ENCODE measurements at places on chromosomes 6 and 20. TPM values are rescaled to one million over a fixed set of nuclear protein-coding genes. Genes with fewer than 3 reads are reported as not detected.

HCK gene
- total RNA-seq: not detected

GRCh38 chr20:11716239-11716944 is 201.3 kb upstream of the BTBD3 start:
- H3K36me3 ChIP-seq: no peaks in the 10 kb centered on the region
- no peaks in the 10 kb centered on the region for H3K27me3 ChIP-seq
- no peak overlapping the region for H3K4me3 ChIP-seq
- H3K27ac ChIP-seq: no peak overlapping the region

TFAP2A gene
- 78.2 TPM for total RNA-seq

DNA sequence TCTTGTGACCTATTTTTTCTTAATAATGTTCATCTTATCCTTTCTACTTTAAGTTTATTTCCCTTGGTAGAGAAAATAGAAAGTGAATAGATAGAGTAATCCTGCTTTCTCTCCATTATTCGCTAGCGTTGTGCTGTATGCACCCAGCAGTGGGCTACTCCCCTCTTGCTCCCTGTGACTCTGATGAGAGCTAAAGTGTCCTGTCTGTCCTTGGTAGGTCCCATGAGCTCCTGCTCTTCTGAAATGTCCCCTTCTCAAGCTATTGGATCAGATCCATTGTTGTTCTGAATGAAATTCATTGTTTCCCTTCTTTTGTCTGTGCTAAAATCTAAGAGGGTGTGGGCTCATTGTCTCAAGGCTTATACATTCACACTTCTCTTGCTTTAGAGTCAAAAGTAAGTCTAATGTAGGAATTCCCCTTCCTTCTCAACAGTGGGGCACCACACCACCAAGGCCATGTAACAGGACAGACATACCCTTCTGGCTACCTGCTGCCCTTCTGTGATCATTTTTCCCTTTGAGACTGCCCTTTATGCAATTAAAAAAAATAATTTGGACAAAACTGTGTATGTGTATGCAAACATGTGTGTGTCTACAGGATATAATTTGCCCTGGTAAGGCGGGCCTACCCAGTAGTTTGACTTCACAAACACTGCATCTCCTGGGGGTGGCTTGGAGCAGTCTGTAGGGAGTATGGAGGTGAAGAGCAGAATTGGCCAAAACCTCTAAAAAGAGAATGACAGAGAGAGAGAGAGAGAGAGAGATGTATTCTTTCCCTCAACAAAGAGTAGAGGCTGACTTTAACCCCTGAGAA is 167.0 kb upstream of the MYLIP start:
- H3K4me3 ChIP-seq: no peak overlapping the region
- DNase-seq: no peak
- no peaks in the 10 kb centered on the region for H3K27me3 ChIP-seq

GRCh38 chr20:34079818-34080217 is 32.2 kb downstream of the EIF2S2 start:
- H3K4me3 ChIP-seq: no peak overlapping the region
- peaks cover 24% of the 10 kb centered on the region for H3K4me1 ChIP-seq
- peaks cover 64% of the 10 kb centered on the region for H3K36me3 ChIP-seq
- DNase-seq: no peak
- no peak overlapping the region for H3K27ac ChIP-seq
- H3K27me3 ChIP-seq: no peaks in the 10 kb centered on the region

MUCL3 gene
- total RNA-seq: not detected

GCM1 gene
- total RNA-seq: not detected

- no peak overlapping the region for H3K4me3 ChIP-seq
- no peak overlapping the region for H3K27ac ChIP-seq
- DNase-seq: no peak
- H3K27me3 ChIP-seq: no peaks in the 10 kb centered on the region
- H3K4me1 ChIP-seq: no peaks in the 10 kb centered on the region
Observed at GRCh38 chr6:68364271-68364805, 270.7 kb upstream of the ADGRB3 start.

SIRPG gene
- not detected for total RNA-seq

GRCh38 chr6:52610745-52611355 is 34.0 kb upstream of the TRAM2 start:
- no peak overlapping the region for H3K27ac ChIP-seq
- DNase-seq: peak; percentile 21
- no peak overlapping the region for H3K4me3 ChIP-seq
- peaks cover 6% of the 10 kb centered on the region for H3K4me1 ChIP-seq

GRCh38 chr20:47501116-47501481 is 588 bp upstream of the NCOA3 start:
- H3K4me3 ChIP-seq: peak overlapping the region; percentile 94
- H3K27ac ChIP-seq: peak overlapping the region; percentile 95
- H3K36me3 ChIP-seq: peaks cover 6% of the 10 kb centered on the region
- H3K4me1 ChIP-seq: peaks cover 19% of the 10 kb centered on the region

SNHG17 gene
- 83.6 TPM for total RNA-seq

DNA sequence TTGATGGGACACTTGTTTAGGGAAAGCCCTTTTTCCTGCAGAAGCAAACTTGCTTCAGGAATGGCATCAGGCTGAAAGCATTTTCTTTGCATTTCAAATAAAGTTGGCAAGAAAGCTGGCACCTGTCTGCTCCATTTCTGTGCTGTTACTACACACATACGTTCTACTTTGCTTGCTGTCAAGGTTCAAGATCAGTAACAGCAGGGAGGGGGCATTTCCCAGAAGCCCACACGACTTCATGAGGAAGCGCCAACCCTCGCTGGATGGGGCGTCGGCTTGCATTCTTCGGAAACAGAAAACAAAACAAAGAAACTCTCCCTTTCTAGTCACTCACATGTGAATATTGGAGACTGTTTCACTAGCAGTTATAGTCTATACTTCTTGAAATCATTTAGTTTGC is 46.4 kb downstream of the AKAP12 start:
- no peak overlapping the region for H3K4me3 ChIP-seq
- no peaks in the 10 kb centered on the region for H3K36me3 ChIP-seq
- no peak for DNase-seq
- no peak overlapping the region for H3K27ac ChIP-seq
- no peaks in the 10 kb centered on the region for H3K4me1 ChIP-seq

- H3K36me3 ChIP-seq: no peaks in the 10 kb centered on the region
- H3K27ac ChIP-seq: no peak overlapping the region
- peak; percentile 53 for DNase-seq
- no peaks in the 10 kb centered on the region for H3K27me3 ChIP-seq
- H3K4me3 ChIP-seq: no peak overlapping the region
- no peaks in the 10 kb centered on the region for H3K4me1 ChIP-seq
Observed at GRCh38 chr6:47832386-47833100, 50.7 kb downstream of the OPN5 start.

BTN3A1 gene
- 15.5 TPM for total RNA-seq

GRCh38 chr6:123806561-123806960 is 2.9 kb downstream of the NKAIN2 start:
- no peak overlapping the region for H3K4me3 ChIP-seq
- H3K36me3 ChIP-seq: no peaks in the 10 kb centered on the region
- H3K27me3 ChIP-seq: no peaks in the 10 kb centered on the region
- H3K4me1 ChIP-seq: peaks cover 14% of the 10 kb centered on the region
- H3K27ac ChIP-seq: no peak overlapping the region
- no peak for DNase-seq

OR12D2 gene
- total RNA-seq: not detected

JPH2 gene
- total RNA-seq: 11.1 TPM

DNA sequence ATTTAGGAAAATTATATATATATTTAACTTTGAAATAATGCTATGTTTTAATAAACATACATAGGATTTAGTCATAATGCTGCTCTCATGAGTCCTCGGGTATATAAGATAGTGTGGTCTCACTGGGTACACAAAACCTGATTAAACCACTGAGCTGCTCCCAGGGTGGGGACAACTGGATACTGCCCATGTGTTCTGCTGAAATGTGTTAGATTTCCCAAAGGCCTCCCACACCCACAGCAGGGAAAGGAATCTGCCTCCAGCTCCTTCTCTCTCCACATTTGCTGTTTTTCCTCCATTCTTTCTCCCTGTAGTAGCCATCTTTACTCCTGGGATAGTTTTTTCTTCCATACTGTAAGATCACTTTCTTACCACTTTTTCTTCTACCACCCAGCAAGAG is 69.2 kb upstream of the TRAF3IP2 start:
- no peaks in the 10 kb centered on the region for H3K4me1 ChIP-seq
- no peak overlapping the region for H3K27ac ChIP-seq
- no peaks in the 10 kb centered on the region for H3K36me3 ChIP-seq
- H3K27me3 ChIP-seq: no peaks in the 10 kb centered on the region
- DNase-seq: no peak
- H3K4me3 ChIP-seq: no peak overlapping the region

DNA sequence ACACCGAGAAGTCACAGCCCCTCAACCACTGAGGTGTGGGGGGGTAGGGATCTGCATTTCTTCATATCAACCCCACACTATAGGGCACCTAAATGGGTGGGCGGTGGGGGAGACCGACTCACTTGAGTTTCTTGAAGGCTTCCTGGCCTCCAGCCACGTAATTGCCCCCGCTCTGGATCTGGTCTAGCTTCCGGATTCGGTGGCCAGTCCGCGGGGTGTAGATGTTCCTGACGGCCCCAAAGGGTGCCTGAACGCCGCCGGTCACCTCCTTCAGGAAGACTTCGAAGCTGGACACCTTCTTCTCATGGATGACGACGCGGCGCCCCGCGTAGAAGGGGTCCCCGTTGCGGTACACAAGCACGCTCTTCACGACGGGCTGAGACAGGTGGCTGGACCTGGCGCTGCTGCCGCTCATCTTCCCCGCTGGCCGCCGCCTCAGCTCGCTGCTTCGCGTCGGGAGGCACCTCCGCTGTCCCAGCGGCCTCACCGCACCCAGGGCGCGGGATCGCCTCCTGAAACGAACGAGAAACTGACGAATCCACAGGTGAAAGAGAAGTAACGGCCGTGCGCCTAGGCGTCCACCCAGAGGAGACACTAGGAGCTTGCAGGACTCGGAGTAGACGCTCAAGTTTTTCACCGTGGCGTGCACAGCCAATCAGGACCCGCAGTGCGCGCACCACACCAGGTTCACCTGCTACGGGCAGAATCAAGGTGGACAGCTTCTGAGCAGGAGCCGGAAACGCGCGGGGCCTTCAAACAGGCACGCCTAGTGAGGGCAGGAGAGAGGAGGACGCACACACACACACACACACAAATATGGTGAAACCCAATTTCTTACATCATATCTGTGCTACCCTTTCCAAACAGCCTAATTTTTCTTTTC is at the start of gene DCDC2:
Gene DCDC2 (minus strand): TSS at position 724 of the 883 bp plus-strand sequence. CDS start 309 bp downstream, at position 415.
- H3K27ac ChIP-seq: no peak within 1 kb of the TSS
- DNase-seq: no peak
- H3K4me3 ChIP-seq: peak within 1 kb of the TSS; percentile 8
- H3K4me1 ChIP-seq: peaks cover 4% of the 10 kb centered on the region
- H3K36me3 ChIP-seq: no peaks in the 10 kb centered on the region

PLCB1 gene
- total RNA-seq: 8.2 TPM

DNA sequence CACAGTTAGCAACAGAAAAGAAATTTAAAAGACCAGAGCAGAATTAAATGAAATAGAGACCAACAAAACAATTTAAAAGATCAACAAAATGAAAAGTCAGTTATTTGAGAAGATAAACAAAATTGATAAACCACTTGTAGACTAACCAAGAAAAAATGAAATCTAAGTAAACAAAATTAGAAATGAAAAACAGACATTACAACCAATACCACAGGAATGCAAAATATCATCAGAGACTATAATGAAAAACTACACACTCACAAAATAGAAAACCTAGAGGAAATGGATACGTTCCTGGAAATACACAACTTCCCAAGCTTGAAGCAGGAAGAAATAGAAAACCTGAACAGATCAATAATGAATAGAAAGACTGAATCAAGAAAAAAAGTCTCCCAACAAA is 97.8 kb downstream of the WDR27 start:
- no peak overlapping the region for H3K4me3 ChIP-seq
- no peaks in the 10 kb centered on the region for H3K4me1 ChIP-seq

DNA sequence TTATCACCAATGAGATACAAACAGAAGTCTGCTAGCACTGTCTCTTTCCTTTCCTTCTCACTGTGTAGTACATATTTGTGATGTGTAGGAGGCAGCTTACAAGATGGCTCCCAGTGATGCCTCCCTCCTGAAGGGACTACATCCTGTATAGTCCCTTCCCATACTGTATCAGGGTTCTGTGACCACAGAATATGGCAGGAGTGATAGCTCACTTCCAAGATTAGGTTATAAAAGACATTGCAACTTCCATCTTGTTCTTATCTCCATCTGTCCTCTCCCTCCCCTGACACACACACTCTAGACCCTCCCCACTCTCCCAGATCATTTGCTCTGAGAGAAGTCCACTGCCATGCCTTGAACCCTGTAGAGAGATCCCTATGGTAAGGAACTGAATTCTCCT is 38.0 kb downstream of the SESN1 start:
- peaks cover 61% of the 10 kb centered on the region for H3K4me1 ChIP-seq
- H3K27me3 ChIP-seq: no peaks in the 10 kb centered on the region
- H3K27ac ChIP-seq: peak overlapping the region; percentile 85
- no peak for DNase-seq
- no peaks in the 10 kb centered on the region for H3K36me3 ChIP-seq

DNAH8 gene
- not detected for total RNA-seq

DNA sequence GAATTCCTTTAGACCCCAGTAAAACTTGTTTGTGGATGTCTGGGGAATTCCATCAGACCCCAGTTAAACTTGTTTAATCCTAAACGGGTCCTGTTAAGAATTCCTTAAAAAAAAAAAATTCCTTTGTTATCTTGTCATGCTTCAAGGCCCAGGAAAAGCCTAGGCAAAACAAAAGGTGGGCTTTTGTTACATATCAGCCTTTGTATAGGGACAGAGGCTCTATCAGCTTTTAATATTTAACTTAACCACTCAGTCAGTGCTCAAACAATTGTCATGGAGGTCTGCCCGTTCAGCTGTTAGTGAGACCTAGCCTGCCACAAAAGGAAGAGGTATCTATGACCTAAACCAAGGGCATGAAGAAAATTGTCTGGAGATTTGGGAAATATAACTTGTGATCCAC is 53.1 kb downstream of the SLC22A1 start:
- no peaks in the 10 kb centered on the region for H3K27me3 ChIP-seq
- peaks cover 8% of the 10 kb centered on the region for H3K4me1 ChIP-seq
- DNase-seq: no peak
- no peaks in the 10 kb centered on the region for H3K36me3 ChIP-seq
- H3K27ac ChIP-seq: no peak overlapping the region

PREP gene
- 67.6 TPM for total RNA-seq

DNA sequence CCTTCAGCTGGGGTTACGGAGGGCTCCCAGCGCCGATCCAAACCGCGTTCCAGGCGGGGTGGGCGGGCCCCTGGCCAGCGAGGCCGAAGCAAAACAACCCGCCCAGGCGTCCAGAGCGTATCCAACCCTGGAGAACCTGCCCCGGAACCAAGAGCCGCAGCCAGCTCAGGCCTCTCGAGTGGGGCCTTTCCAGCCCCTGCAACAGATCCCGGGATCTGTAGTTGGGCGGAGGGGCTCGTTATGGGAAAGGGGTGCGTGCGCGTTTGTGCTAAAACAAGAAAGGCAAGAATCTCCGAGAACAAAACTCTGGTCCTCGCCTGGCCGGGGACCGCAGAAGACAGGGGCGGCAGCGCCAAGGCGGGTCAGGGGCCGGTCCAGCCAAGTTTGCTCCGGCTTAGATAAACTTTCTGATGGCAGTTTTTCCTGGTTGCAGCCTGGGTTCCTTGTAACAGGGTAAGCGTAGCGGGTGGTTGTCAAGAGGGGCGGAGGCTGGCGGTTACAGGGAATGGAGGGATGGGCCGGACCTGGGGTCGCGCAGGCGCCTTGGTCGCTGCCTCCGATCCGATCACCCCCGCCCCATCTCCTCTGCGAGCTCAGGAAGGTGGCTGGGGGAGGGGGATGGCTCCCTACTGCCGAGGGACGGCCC is 448 bp upstream of the RIN2 start:
- DNase-seq: peak; percentile 68
- peaks cover 35% of the 10 kb centered on the region for H3K4me1 ChIP-seq
- H3K4me3 ChIP-seq: peak overlapping the region; percentile 81
- peaks cover 12% of the 10 kb centered on the region for H3K36me3 ChIP-seq
- peak overlapping the region; percentile 70 for H3K27ac ChIP-seq
